ENCODE measurements at places on chromosomes 7 and 10.
A peak's percentile ranks its signal among the peaks of the same experiment; 100 is the strongest.

DNA sequence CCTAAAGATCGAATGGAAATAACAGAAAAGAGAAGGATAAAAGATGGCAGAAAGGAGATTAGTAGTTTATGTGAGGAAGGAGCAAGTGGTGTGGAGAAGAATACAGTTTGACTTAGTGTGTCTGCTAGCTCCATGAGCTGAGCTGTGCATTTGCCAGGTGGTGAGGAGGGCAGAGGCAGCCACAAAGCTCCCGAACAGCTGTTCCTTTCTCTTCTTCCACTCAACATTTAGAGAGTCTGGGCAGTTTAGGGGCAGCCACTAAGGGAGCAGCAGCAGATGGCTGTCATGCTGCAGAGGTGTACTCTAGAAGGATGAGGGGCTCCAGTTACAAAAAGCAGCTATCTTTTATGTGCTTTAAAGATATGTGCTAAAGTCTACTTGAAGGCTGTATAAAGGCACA, 674.4 kb downstream of the GRM8 start:
- peak; percentile 84 for DNase-seq

DNA sequence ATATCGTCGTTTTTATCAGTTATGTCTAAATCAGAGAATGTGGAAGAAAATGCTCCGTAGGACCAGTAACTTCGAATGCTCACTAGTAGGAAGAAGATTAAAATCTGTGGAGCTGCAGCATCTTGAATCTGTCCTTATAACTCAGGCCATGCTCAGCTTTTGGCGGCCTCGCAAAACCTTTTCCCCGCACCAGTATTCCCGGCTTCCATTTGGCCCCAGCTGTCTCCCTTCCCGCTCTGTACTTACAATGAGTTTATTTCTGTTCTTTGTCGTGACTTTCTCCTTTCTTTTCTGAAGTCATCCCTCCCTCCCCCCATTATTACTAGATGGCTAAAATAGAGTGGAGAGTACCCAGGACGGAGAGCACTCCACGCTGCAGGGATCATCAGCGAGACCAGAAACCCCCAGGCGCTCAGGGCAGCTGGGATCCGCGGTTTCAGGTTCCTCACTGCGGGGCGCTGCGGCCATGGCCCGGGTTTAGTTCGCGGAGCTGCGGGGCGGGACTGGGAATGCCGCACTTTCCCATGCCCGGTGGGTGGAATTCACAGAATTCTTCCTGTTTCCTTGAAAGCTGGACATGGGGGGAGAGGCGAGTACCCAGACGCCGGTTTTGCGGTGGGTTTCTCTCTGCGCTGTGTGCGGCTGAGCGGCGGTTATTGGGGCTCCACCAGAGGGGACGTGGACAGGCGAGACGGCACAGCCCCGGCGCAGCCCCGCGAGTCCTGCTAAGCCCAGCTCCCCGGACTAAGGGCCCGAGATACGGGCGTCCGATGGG, 183.5 kb downstream of the POM121L12 start:
- no peak for DNase-seq

GRCh38 chr10:132254841-132255240, 52.9 kb downstream of the STK32C start:
- no peak for DNase-seq

- no peak for DNase-seq
Observed at GRCh38 chr10:71975871-71976725, 11.9 kb downstream of the CHST3 start.

DNA sequence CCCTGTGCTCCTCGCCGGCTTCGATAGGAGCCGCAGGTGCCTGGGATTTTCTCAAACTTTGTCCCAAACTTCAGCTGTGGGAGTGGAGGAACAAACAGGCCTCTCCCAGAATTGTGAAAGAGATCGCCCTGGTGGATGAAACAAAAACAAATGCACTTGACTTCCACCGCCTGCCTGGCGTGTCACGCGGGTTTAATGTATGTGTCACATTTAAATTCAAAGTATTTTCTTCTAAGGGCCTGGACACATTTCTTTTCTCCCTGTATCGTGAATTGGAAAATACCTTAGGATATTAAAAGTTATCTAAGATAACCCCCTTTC, 694 bp upstream of the WASL start:
- DNase-seq: no peak

GRCh38 chr10:15603446-15604011, 116.2 kb downstream of the ITGA8 start:
- DNase-seq: no peak

DNA sequence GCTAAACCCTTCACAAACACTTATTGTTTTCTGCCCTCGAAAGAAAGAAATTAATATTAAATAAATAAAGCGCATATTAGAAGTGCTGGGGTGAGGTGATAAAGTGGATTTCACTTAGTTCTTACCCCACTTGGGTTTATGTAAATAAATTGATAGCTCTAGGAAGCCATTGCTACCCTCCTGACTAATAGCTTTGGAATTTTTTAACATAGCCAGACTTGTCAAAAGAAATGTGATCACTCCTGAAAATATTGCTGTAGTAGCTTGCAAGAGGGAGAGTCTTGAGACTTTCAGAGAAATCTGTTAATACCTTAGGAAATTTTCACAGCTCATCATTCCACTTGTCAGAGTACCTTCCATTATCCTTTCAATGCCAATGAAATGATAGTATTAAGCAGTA, 7.6 kb downstream of the ARL5B start:
- no peak for DNase-seq

DNA sequence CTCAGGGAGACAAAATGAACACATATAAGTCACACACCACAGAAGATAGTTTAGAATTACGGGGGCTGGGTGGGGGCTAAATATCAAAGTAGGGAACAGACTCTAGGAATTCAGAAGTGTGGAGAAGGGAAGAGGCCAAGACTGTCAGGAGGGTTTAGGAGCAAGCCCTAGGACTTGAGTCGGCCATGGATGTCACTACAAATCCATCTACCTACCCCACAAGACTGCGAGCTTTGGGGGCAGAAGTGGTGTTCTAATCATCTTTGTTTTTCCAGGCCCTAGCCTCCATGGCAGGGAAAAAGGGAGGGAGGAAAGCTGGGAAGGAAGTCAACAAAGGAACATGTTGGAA, 5.8 kb upstream of the ARHGAP19 start:
- DNase-seq: no peak

- DNase-seq: no peak
Observed at GRCh38 chr10:70809726-70810125, 6.0 kb upstream of the SGPL1 start.

- no peak for DNase-seq
Observed at GRCh38 chr10:34037499-34037898, 703.0 kb upstream of the NRP1 start.

- no peak for DNase-seq
Observed at GRCh38 chr7:149626972-149627371, 129.4 kb upstream of the ZNF746 start.

- DNase-seq: no peak
Observed at GRCh38 chr10:112988839-112989406, 38.9 kb downstream of the TCF7L2 start.

GRCh38 chr7:129803546-129804081, 149.1 kb downstream of the UBE2H start:
- DNase-seq: no peak

DNA sequence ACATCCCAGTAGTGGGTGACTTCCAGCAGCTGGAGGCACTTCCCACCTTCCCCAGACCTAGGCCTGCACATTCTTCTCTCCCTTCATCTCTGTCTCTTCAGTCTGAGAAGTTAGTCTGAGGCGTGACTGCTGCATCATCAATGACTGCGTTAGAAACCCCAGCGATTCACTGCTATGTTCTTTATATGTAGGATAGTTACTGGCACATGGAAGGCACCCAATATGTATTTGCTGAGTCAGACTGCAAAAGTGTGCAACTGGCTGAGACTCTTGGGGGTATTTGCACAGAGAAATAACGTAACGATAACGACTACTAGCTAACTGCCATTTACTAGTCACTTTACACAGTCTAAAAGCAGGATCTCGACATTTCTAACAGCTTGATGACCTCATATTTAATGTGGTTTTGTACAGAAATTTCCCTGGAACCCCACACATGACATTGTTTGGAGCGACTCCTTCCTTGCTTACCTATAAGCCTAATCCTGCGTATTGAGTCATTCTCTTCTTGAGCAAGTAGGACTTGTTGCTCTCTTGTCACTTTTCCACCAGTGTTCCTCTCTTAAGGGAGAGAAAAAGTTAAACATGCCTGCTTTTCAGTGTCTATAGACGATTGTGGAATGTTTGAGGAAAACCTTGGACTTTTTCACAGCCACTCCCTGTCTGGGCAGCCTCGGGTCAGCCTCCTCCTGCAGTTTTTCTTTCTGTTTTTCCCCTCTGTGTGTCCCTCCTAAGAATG, 45.5 kb downstream of the THNSL1 start:
- DNase-seq: no peak

DNA sequence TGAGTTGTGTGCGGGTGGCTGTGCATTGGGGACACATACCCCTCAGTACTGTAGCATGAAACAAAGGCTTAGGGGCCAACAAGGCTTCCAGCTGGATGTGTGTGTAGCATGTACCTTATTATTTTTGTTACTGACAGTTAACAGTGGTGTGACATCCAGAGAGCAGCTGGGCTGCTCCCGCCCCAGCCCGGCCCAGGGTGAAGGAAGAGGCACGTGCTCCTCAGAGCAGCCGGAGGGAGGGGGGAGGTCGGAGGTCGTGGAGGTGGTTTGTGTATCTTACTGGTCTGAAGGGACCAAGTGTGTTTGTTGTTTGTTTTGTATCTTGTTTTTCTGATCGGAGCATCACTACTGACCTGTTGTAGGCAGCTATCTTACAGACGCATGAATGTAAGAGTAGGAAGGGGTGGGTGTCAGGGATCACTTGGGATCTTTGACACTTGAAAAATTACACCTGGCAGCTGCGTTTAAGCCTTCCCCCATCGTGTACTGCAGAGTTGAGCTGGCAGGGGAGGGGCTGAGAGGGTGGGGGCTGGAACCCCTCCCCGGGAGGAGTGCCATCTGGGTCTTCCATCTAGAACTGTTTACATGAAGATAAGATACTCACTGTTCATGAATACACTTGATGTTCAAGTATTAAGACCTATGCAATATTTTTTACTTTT, 1.8 kb downstream of the DDIT4 start:
- DNase-seq: peak; percentile 46

DNA sequence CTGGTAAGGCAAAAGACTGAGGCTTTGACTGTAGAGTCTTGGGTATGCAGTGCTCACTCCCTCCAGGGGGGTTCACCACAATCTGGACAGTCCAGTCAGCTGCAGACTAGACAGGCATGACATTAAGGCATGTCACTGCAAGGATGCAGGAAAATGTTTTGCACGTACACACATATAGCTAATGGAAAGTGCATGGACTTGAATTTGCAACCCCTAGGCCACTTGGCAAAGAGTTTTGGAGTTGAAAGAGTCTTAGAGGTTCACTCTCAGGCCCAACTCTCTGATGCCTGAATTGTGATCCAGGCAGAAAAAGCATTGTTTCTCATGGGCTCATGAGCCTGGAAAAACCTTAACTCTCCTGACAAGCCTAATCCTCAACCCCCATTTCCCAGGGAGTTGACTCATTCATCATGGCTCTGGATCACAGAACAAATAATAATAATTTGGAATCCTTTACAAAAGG, 51.9 kb downstream of the LAMB4 start:
- no peak for DNase-seq

DNA sequence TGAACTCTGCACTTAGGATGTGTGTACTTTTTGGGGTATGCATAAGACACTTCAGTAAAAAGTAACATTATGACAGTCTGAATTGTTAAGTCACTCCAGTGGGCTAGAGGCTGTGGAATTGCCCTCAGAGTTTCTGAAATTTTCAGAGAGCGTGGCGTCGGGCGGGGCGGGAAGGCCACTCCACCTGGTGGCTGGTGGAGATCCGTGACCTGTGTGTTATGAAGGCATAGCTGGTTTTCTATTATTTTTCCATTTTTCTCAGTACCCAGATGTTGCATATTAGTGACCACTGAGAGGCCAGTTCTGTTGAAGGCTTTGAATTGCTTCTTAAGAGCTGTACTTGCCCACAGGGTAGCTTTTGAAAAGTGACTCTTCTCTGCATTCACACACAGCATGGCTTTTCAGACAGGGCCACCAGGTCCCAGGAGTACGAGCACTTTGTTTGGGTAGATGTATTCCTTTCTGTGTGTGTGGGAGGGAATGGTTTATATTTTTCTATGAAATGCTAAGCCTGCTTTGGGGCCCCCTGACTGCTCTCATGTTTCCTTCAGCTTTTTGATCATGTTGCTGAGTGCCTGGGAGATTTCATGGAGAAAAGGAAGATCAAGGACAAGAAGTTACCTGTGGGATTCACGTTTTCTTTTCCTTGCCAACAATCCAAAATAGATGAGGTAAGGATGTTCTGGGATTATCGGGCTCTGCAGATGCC, 52.3 kb downstream of the TACR2 start:
- DNase-seq: no peak

GRCh38 chr7:36054637-36055036, 98.4 kb upstream of the EEPD1 start:
- DNase-seq: no peak

GRCh38 chr7:44729949-44730590, 18.6 kb upstream of the ZMIZ2 start:
- no peak for DNase-seq

DNA sequence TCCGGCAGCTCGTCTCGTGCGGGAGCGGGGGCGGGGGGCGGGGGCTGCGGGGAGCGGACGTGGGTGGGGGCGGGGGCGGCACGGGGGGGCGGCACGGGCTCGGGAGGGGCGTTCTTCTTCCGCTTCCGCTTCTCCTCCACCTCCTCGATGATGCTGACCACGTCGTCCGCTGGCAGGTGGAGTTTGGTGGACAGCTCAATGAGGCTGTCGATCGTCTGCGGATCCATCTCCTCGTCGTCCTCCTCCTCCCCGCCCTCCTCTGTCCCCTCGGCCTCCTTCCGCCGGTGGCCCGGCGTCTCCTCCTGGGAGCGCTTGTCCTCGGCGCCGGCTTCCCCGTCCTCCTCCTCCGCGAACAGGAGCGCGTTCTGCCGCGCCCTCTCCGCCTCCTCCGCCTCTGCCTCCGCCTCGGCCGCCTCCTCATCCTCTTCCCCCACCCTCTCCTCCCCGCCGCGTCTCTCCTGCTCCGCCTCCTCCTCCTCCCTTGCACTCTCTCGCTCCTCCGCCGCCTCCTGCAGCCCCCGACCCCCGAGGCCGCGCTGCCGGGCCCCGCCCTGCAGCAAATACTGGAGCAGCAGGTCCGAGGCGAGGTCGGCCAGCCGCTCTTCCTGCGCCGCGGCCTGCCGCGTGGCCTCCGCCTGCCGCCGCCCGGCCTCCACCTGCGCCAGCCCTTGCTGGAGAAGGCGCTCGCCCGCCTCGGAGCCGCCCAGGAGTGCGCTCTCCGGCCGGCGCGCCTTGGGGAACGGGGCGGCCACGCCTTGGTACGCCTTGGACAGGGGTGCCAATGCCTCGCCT, 1.9 kb downstream of the VGF start:
- peak; percentile 76 for DNase-seq

GRCh38 chr10:122462533-122463465, 1.4 kb downstream of the HTRA1 start:
- no peak for DNase-seq

GRCh38 chr10:35979116-35979515, 337.0 kb upstream of the FZD8 start:
- no peak for DNase-seq

- DNase-seq: no peak
Observed at GRCh38 chr10:3836222-3836820, 51.3 kb upstream of the KLF6 start.

DNA sequence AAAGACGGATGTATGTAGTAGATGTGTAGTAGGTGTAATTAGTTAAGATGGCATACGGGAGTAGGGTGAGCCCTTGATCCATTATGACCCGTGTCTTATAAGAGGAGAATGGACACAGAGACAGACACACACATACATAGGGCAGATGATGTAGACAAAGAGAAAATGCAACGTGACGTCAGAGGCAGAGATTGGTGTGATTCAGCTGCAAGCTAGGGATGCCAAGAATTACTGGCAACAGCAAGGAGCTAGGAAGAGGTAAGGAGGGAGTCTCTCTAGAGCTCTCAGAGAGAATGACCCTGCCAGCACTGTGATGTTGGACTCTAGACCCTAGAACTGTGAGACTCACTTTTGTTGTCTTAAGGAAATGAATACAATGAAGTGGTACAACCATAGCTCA, 247.0 kb upstream of the HABP2 start:
- no peak for DNase-seq
